ENCODE measurements at places on chromosomes 3 and 15.
A peak's percentile ranks its signal among the peaks of the same experiment; 100 is the strongest.

DNA sequence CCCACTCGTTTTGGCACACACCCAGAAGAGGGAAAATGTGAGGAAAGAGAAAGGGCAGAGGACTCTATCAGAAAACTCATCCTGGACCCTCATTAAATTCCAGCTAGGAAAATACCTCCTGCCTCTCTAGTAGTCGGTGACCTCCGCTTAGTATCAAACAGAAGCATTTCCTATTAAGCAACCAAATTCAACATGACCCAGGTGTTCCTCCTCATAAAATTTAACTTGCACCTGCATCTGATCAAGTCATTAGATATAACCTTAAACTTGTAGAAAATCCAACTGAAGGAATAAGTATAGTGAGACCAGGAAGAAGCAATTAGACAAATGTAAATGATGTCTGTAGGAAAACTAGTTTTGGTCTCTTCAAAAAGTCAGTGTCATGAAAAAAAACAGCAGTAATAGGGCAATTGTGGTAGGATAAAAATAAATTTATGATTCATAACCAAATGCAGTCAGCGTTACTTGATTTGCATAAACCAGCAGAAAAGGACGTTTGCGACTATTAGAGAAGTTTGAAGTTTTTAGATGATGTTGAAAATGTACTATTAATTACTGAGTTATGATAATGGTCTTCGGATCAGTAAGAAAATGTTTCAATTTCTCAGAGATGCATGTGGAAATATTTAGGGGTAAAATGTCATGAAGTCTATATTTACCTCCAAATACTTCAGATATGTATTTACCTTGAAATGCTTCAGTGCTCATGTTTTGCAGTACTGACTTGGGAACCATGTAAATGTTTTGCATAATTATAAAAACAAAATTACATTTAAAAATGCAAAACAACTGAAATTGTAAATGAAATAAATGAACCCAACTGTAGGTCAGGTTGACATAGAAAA, 44.6 kb downstream of the LDHAL6B start:
- no peak for DNase-seq

GRCh38 chr3:38650248-38650951, 913 bp upstream of the SCN5A start:
- no peak for DNase-seq

GRCh38 chr15:36808411-36809160, 229.2 kb downstream of the CDIN1 start:
- DNase-seq: no peak

DNA sequence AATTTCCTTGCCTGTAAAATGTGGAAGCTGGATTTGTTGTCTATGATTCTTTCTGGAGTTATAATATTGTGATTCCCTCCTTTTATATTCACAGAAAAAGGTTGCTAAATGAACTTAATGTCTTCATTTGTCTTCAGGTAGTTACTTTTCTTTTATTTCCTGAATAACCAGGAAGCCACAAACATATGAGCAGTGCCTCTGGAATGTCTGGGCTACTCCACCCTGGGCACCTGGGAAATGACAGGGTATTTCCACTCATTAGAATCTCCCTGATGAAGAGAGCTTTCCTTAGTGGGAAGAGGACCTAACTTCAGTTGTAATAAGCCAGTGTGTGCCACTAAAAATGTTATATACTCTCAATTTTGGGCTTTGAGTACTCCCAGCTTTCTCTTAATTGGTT, 3.8 kb upstream of the SLMAP start:
- no peak for DNase-seq

DNA sequence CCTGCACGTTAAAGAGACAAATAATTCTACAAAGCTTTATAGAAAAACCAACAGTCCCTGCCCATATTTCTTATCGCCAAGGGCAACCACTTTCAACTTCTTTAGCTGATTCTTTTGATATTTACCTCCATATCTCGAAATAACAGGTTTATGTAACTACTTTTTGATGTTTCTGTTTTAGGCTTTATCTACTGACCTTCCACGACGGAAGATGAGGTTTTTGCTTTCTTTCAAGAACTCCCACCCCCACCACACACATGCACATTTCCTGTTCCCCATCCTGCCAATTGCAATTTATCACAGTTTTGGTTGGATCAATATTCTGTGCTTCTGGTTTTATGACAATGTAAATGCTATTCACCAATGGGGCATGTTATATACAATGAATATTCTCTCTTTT, 330.4 kb upstream of the ICE2 start:
- no peak for DNase-seq

DNA sequence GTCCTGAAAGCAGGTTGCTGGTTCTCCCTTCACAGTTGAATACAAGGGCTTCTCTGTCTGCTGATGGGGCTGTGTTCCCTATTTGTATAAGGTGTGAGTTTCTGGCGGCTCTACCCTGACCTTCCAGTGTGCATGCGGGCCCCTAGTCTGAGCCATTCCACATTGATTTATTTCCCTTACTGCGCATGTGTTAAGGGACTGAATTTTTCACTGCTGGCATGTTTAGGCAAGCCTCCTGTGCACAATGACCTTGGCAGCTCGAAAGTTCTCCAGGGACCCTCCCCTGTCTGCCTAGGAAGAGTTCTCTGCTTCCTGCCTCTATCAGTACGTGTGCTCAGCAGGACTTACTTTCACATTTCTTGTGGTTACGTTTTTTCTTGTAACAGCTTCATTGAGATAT, 11.4 kb downstream of the TRAK1 start:
- DNase-seq: no peak

- DNase-seq: no peak
Observed at GRCh38 chr15:39444735-39445470, 136.0 kb upstream of the THBS1 start.

GRCh38 chr3:64392001-64392400, 166.7 kb upstream of the PRICKLE2 start:
- DNase-seq: no peak

DNA sequence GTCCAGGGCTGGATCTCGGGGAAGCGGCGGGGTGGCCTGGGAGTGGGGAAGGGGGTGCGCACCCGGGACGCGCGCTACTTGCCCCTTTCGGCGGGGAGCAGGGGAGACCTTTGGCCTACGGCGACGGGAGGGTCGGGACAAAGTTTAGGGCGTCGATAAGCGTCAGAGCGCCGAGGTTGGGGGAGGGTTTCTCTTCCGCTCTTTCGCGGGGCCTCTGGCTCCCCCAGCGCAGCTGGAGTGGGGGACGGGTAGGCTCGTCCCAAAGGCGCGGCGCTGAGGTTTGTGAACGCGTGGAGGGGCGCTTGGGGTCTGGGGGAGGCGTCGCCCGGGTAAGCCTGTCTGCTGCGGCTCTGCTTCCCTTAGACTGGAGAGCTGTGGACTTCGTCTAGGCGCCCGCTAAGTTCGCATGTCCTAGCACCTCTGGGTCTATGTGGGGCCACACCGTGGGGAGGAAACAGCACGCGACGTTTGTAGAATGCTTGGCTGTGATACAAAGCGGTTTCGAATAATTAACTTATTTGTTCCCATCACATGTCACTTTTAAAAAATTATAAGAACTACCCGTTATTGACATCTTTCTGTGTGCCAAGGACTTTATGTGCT, 527 bp downstream of the B2M start:
- DNase-seq: no peak

- DNase-seq: no peak
Observed at GRCh38 chr3:124542214-124542869, 187.9 kb upstream of the UMPS start.

DNA sequence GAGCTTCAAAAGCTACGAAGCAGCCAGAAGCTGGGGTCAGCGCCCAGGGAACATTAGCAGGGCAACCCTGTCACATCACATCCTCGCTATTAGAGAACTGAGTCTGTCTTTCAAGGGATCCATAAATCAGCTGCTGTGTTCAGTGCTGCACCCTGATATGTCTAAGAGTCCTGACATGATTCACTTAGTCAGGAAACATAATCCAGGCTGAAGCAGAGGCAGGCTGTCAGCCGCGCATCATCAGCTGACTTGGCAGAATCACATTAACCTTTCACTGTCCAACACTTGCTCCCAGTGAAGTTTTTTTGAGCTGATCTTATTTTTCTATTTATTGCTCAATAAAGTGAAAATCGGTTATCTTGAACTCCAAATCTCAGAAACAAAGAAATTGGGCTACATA, 23.5 kb downstream of the MYH15 start:
- DNase-seq: no peak

- DNase-seq: no peak
Observed at GRCh38 chr15:62572797-62573196, 407.7 kb upstream of the C2CD4B start.

DNA sequence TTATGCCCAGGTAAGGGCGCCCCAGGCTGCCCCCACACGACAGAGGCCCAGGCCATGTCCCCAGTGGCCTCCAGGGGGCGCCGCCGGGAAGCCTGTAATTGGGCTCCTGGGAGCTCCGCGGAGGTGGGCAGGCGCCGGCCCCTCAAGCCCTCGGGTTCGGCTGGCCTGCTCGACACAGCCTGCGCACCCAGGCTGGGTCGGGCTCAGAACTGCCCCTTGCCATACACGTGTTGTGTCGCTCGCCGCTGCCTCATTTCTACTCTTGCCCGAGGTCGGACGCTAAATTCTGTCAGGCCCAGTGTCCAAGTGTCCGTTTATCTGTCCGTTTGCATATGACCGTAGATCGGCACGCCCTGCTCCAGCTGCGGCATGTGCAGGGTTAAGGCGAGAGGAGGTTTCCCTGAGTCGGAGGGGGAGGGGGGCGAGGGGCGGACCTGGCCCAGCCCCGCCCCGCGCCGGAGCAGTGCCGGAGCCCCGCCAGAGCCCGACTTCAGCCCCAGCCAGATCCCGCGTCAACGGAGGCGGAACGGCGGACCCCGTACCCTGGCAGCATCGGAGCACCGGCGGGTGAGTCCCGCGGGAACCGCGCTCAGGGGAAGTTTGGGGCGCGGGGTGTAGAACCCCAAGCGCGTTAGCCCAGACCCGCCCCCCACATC, at the start of gene KLHDC8B:
TSS of gene KLHDC8B (plus strand) at position 480 of the 656 bp plus-strand sequence. CDS start 1,172 bp downstream, outside the sequence.
- peak; percentile 78 for DNase-seq

DNA sequence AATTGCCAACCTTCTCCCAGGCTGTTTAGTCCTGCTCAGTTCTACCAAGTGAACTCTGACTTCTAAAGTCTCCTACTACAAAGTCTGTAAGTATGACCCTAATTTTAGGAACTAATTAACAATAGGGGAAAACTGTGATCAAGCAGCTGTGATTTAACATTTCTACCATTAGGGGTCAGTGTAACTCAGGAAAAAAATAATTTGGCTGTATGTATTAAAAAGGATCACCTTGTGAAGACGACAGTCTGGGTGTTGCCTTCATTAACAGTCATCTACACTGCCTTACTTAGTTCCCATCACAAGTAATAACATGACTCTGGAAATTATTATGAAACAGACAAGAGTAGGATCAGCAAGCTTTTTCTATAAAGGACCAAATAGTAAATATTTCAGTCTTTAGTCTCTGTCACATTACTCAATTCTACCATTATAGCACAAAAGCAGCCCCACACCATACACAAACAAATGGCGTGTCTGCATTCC, 4.2 kb upstream of the NPHP3 start:
- DNase-seq: peak; percentile 34

DNA sequence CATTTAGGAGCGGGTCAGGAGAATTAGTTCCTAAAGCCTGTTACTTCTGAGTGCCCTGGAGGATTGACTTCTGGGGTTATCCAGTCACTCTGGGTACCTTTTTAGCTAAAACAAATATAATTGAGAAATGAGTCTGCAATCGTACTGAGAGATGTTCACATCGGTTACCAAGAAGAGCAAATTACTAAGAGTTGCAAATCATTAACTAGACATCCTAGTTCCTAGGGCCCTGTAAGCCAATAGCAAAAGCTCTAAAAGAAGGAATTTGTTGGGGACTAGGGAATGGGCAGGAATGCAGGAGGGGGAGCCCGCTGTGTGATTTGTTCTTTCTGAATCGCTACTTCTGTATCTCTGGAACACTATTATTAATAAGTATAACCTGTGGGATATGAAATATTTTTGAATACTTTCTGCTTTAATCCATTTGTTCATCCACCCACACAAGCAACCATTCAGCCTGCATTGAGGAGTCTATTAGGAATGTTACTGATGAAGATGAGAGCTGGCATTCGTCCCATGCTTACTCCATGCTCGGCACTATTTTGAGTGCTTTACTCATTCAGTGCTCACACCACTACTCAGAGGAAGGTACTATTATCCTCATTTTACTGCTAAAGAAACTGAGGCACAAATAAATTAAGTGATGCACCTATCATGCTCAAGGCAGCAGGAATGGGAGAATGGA, 31.5 kb upstream of the KY start:
- DNase-seq: no peak

GRCh38 chr3:152419748-152420147, 151.0 kb downstream of the MBNL1 start:
- DNase-seq: no peak

- no peak for DNase-seq
Observed at GRCh38 chr3:16739541-16740105, 134.4 kb upstream of the DAZL start.

- DNase-seq: no peak
Observed at GRCh38 chr15:88630798-88631463, 7.9 kb upstream of the ISG20 start.

DNA sequence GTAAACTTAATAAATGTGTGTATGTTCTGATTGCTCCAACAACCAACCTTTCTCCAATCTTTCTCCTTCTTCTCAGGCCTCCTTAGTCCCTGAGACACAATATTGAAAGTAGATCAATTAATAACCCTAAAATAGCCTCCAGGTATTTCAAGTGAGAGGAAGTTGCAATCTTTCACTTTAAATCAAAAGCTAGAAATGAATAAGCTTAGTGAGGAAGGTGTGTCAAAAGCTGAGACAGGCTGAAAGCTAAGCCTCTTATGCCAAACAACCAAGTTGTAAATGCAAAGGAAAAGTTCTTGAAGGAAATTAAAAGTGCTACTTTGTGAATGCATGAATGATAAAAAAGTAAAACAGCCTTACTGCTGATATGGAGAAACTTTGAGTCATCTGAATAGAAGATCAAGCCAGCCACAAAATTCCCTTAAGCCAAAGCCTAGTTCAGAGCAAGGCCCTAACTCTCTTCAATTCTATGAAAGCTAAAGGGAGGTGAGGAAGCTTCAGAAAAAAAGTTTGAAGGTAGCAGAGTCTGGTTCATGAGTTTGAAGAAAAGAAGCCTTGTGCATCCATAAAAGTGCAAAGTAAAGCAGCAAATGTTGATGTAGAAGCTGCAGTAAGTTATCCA, 38.6 kb downstream of the CCDC80 start:
- DNase-seq: no peak

DNA sequence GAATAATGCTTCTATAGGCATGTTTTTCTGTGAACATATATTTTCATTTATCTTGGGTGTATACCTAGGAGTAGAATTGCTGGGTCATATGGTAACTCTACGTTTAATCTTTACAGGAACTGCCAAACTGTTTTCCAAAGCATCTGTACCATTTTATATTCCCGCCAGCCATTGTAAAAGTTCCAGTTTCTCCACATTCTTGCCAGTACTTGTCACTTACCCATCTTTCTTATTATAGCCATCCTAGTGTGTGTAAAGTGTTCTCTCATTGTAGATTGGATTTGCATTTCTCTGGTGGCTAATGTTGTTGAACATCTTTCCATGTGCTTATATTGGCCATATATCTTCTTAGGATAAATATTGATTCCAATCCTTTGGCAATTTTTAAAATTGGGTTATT, 31.2 kb upstream of the CFAP20DC start:
- no peak for DNase-seq

DNA sequence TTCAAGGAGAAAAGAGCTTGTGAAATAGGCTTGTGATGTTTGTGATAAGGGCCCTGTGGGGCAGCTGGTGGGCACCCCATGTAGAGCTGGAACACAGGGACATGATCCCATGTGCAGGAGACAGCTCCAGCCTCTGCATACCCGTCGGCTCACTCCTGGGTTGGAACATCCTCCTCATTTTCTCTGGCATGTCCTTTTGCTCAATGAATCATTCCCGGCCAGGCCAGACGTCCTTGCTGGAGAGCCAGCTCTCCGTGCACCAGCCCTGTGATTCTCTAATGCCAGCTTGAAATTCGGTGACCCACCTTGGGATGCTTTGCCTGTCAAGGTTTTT, 77.3 kb downstream of the SMAD3 start:
- DNase-seq: no peak
